ENCODE measurements at places on chromosomes 7 and 10. TPM values are rescaled to one million over a fixed set of nuclear protein-coding genes. Genes with fewer than 3 reads are reported as not detected.

PRF1 gene
- total RNA-seq: 32.4 TPM

CYP3A5 gene
- not detected for total RNA-seq

DNA sequence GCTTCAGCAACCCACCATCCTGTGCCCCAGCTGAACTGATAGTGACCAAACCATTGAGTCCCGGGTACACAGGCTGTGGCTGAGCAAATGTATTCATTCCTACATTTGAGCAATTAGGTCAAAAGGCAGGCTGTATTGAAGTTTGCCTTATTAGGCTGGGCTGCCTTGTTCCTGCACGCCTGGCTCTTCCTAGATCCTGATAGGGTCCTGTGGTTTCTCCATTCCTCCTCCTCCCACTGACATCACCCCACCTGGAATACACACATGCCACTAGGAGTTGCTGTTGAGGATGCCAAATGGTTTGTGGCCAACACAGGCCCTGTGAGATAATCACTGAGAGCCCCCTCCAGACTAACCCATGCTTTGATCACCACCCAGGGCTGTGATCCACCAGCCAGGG, 66.4 kb upstream of the FGFR2 start:
- H3K27me3 ChIP-seq: peaks cover 1% of the 10 kb centered on the region
- no peak for DNase-seq
- H3K36me3 ChIP-seq: no peaks in the 10 kb centered on the region
- no peak overlapping the region for H3K27ac ChIP-seq
- H3K4me3 ChIP-seq: no peak overlapping the region
- H3K4me1 ChIP-seq: no peaks in the 10 kb centered on the region

ADAMTS14 gene
- not detected for total RNA-seq

GRCh38 chr7:101684983-101685330, 55.9 kb upstream of the MYL10 start:
- H3K4me1 ChIP-seq: no peaks in the 10 kb centered on the region
- no peak overlapping the region for H3K4me3 ChIP-seq
- H3K36me3 ChIP-seq: no peaks in the 10 kb centered on the region
- H3K27me3 ChIP-seq: peaks cover 1% of the 10 kb centered on the region
- H3K27ac ChIP-seq: no peak overlapping the region

- H3K27ac ChIP-seq: no peak overlapping the region
- H3K27me3 ChIP-seq: no peaks in the 10 kb centered on the region
- H3K4me3 ChIP-seq: no peak overlapping the region
- peaks cover 9% of the 10 kb centered on the region for H3K4me1 ChIP-seq
- no peak for DNase-seq
Observed at GRCh38 chr7:12699299-12699698, 11.9 kb downstream of the ARL4A start.

- no peaks in the 10 kb centered on the region for H3K36me3 ChIP-seq
- H3K4me3 ChIP-seq: no peak overlapping the region
- no peaks in the 10 kb centered on the region for H3K27me3 ChIP-seq
- no peak overlapping the region for H3K27ac ChIP-seq
Observed at GRCh38 chr7:46440186-46440585, 519.1 kb upstream of the IGFBP3 start.

- no peaks in the 10 kb centered on the region for H3K27me3 ChIP-seq
- no peak for DNase-seq
- no peaks in the 10 kb centered on the region for H3K4me1 ChIP-seq
- no peaks in the 10 kb centered on the region for H3K36me3 ChIP-seq
Observed at GRCh38 chr10:37572206-37572605, 285.2 kb downstream of the ZNF248 start.

SFTPD gene
- not detected for total RNA-seq

DNA sequence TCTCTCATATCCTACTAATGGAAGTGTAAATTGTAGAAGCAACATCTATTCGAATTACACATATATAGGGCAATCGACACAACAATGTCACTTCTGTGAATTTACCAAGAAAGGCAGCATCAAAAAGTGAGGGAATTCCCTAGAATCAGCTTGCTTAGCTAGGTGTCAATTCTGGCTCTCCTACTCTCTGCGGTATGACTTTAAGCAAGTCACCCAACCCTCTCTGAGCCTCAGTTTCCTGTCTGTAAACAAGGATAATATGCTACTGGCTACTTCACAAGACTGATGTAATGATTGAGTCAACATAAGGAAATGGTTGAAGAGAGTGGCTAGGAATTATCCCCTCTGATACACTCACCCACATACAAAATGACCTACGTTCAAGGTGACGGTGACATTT, 19.4 kb downstream of the CCDC6 start:
- H3K27me3 ChIP-seq: no peaks in the 10 kb centered on the region
- peak; percentile 39 for DNase-seq
- peak overlapping the region; percentile 96 for H3K27ac ChIP-seq

GRCh38 chr10:8279598-8279997, 225.1 kb downstream of the GATA3 start:
- H3K36me3 ChIP-seq: no peaks in the 10 kb centered on the region
- H3K27ac ChIP-seq: no peak overlapping the region
- DNase-seq: no peak

GRCh38 chr7:16412274-16413254, 8.8 kb downstream of the CRPPA start:
- no peaks in the 10 kb centered on the region for H3K36me3 ChIP-seq
- DNase-seq: no peak
- peaks cover 2% of the 10 kb centered on the region for H3K4me1 ChIP-seq
- H3K4me3 ChIP-seq: no peak overlapping the region
- no peak overlapping the region for H3K27ac ChIP-seq

DNA sequence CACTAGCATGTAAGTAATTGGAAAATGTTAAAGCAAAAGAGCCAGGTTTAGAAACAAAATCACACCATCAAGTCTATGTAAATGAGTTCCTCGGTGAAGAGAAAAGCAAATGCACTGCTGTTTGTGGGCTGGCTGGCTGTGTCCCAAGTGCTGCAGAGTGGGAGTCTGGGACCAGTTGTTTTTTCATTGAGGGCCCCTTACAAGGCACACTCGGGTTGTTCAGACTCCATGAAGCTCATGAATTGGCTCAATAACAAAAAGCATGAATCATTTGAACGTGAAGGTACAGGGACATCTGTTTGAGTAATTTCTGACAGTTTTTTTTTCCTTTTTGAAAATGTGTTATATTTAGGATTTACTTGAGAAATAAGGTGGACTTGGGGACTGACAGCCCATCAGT, 28.0 kb downstream of the GRK5 start:
- peaks cover 51% of the 10 kb centered on the region for H3K4me1 ChIP-seq
- H3K27ac ChIP-seq: peak overlapping the region; percentile 56
- no peaks in the 10 kb centered on the region for H3K27me3 ChIP-seq

- peaks cover 9% of the 10 kb centered on the region for H3K4me1 ChIP-seq
- peaks cover 8% of the 10 kb centered on the region for H3K27me3 ChIP-seq
- DNase-seq: no peak
- H3K4me3 ChIP-seq: no peak overlapping the region
- H3K36me3 ChIP-seq: no peaks in the 10 kb centered on the region
Observed at GRCh38 chr10:47296156-47296894, 3.7 kb upstream of the GDF10 start.

- H3K4me3 ChIP-seq: no peak overlapping the region
- H3K27ac ChIP-seq: no peak overlapping the region
- DNase-seq: no peak
Observed at GRCh38 chr10:5910323-5911100, 20.5 kb downstream of the FBH1 start.

FGFR2 gene
- 0.19 TPM for total RNA-seq

LRRD1 gene
- not detected for total RNA-seq

PTN gene
- total RNA-seq: not detected

DNA sequence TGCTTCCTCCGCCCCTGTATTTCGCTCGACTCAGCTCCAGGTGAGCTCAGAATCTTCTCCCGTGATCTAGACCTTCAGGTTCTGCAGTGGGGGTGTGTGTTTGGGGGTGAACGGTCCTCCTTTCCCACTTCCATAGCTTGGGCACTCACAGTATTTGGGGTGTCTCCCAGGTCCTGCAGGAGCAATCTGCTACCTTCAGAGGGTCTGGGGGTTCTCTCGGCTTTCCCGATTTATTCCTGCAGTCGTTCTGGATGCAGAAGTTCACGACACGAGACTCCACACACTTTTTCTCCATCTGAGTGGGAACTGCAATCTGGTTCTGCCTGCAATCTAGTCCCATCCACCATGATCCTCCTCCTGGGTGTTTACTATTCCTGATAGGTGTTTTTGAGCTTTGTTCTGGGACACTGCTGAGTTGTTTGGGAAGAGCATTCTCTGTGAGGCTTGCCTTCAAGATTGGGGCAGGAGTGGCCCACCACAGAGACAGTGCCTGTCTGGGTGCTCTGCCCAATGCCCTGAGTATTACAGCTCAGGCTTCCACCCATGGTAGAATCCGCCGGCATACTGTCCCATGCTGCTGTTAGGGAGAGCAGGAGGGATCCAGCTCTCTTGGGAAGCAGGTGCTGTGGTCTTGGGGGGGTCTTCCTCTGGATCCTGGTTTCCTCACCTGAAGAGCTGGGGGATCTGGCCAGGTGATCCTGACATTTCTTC, 29.8 kb downstream of the JAKMIP3 start:
- DNase-seq: no peak
- H3K27me3 ChIP-seq: peaks cover 21% of the 10 kb centered on the region
- H3K36me3 ChIP-seq: no peaks in the 10 kb centered on the region
- no peak overlapping the region for H3K27ac ChIP-seq
- no peak overlapping the region for H3K4me3 ChIP-seq

PLAC9 gene
- total RNA-seq: not detected

MSMB gene
- total RNA-seq: not detected

LIPF gene
- total RNA-seq: not detected

DNA sequence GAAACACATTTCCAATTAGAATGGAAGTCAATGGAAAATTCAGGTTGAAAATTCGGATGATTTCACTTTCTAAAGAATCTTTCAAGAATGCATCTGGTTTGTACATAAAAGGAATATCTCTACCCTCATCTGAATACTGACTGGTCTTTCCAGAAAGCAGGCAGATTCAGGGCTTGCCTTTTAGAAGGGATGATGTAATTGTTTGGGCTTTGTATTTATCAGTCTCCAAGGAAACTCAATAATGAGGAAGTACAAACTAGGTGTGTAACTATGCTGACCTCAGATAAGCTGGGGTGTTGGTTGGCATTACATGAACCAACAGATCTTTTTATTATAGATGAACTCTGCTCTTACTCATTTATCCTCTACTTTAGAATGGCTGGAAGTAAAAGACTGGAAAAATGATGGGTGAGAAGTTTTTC, 24.1 kb downstream of the PDLIM1 start:
- DNase-seq: no peak
- H3K4me3 ChIP-seq: no peak overlapping the region
- no peaks in the 10 kb centered on the region for H3K36me3 ChIP-seq
- H3K27me3 ChIP-seq: no peaks in the 10 kb centered on the region

GDF2 gene
- not detected for total RNA-seq

- H3K4me3 ChIP-seq: no peak overlapping the region
- no peak for DNase-seq
- no peaks in the 10 kb centered on the region for H3K36me3 ChIP-seq
- H3K27me3 ChIP-seq: peaks cover 5% of the 10 kb centered on the region
- no peaks in the 10 kb centered on the region for H3K4me1 ChIP-seq
- no peak overlapping the region for H3K27ac ChIP-seq
Observed at GRCh38 chr10:49294731-49295130, 4.2 kb upstream of the C10orf71 start.

DNA sequence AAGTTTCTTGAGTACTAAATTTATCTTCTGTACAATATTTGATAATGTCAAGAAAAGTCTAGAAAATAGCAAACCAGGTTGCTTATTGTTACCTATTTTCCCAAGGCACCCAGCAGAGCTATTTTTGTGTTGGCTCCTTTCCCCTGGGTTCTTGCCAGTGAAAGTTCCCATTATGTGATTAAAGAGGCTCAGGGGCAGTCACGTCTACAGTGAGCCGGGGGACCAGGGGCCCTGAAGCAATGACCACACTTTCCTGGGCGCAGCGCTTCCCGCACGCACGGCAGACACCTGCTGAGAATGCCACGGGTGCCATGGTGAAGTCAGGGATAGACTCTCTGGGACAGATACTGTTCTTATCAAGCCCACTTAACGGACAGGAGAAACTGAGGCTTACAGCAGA, 10.4 kb upstream of the CNPY1 start:
- peaks cover 16% of the 10 kb centered on the region for H3K27me3 ChIP-seq
- DNase-seq: no peak
- no peaks in the 10 kb centered on the region for H3K4me1 ChIP-seq
- no peak overlapping the region for H3K27ac ChIP-seq

DNA sequence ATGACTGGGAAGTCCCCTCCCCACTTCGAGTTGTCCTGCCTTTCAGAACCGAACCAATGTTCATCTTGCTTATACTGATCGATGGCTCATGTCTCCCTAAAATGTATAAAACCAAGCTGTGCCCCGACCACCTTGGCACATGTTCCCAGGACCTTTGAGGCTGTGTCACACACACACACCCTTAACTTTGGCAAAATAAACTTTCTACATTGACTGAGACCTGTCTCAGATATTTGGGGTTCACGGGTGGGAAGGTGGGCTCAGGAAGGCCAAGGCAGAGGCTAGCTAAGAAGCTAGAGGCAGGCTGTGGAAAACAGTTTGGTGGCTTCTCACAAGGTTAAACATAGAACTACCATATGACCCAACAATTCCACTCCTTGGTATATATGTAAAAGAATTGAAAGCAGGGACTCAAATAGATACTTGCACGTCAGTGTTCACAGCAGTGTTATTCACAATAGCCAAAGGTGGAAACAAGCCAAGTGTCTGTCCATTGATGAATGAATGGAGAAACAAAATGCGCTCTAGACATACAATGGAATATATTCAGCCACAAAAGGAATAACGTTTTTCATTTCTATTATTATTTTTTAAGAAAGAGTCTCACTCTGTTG, 15.4 kb downstream of the PRF1 start:
- no peak overlapping the region for H3K4me3 ChIP-seq
- H3K4me1 ChIP-seq: peaks cover 17% of the 10 kb centered on the region
- H3K27me3 ChIP-seq: peaks cover 21% of the 10 kb centered on the region
- no peaks in the 10 kb centered on the region for H3K36me3 ChIP-seq
- DNase-seq: peak; percentile 20

GCK gene
- 1.3 TPM for total RNA-seq

DNA sequence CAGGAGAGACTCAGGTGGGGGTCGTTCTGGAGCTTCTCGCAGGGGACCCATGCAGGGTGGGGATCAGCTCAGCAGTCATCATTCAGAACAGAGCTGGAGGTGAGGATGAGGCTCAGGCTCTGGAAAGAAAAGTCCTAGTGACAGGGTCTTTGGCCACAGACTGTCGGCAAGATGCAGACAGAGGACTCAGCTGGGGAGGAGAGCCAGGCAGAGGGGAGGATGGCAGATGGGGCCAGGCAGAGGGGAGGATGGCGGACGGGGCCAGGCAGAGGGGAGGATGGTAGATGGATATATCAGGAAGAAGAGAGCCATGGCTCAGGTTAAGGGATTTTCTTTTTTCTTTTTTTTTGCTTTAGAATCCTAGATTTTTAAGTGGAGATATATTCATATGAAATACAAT, 7.7 kb upstream of the IL15RA start:
- H3K27ac ChIP-seq: no peak overlapping the region
- H3K36me3 ChIP-seq: no peaks in the 10 kb centered on the region
- H3K4me3 ChIP-seq: no peak overlapping the region
- DNase-seq: no peak
- peaks cover 7% of the 10 kb centered on the region for H3K27me3 ChIP-seq
- H3K4me1 ChIP-seq: peaks cover 10% of the 10 kb centered on the region

- H3K27ac ChIP-seq: peak overlapping the region; percentile 85
- H3K27me3 ChIP-seq: no peaks in the 10 kb centered on the region
- DNase-seq: peak; percentile 63
Observed at GRCh38 chr10:114486938-114487814, 82.9 kb upstream of the AFAP1L2 start.

CFTR gene
- not detected for total RNA-seq

Measured in activated CD4-positive, alpha-beta memory T cell treated with anti-CD3 and anti-CD28 coated beads for 36 hours (primary cell).